Fibroblast of upper back skin (primary cell): ENCODE measurements at places on chromosomes 2 and 18.

GRCh38 chr2:203562268-203562667, 27.2 kb upstream of the RAPH1 start:
- no peak for DNase-seq

DNA sequence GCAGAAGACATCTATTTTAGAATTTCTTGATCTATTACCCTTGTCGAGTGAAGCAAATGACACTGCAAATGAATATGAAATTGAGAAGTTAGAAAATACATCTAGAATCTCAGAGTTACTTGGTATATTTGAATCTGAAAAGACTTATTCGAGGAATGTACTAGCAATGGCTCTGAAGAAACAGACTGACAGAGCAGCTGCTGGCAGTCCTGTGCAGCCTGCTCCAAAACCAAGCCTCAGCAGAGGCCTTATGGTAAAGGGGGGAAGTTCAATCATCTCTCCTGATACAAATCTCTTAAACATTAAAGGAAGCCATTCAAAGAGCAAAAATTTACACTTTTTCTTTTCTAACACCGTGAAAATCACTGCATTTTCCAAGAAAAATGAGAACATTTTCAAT, 370.4 kb downstream of the XIRP2 start:
- no peak for DNase-seq

GRCh38 chr2:61125123-61125710, 36.8 kb upstream of the C2orf74 start:
- no peak for DNase-seq

- no peak for DNase-seq
These were observed 492 bp downstream of the KIF5C start for GRCh38 chr2:148875387-148876051.

DNA sequence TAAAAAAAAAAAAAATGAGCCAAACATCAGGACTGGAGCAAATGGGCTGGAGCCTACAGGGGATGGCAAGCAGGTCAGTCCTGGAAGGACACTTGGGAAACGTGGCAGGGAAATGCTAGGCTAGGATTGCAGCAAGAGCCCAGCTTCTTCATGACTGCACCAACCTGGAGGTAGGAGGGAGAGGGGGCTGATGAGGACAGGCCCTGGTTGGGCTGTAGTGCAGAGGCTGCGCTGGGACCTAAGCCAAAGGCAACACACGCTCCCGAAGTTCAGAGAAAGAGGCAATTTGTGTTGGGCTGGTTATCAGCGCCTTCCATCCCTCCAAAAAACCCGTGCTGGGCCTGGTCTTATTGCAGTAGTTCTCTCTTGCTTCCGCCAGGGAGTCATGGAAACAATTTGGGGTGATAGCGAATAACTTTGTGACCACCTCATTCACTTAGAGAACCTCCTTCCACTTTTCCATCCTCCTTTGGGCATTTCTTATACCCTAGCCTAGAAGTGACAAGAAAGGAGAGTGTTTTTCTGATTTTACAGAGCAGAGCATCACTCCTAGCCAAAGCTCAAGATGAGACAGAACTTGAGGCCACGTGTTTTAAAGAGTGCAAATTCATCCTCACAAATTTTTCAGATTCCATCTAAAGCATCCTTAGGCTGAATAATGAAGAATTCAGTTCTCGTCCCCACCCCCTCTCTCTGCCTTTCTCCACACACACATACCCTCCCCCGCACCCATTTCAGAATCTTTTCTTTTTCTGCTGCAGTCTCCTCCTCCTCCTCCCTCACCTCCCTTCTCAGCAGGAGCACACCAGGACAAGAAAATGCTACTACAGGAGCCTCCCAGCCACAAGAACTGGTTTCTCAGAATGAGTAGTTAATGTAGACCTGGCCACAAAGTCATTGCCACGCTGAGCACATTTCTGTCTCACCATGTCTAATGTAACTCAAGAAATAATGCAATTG, 82.5 kb upstream of the STPG4 start:
- peak; percentile 84 for DNase-seq

GRCh38 chr2:211162911-211163310, 606.5 kb downstream of the CPS1 start:
- no peak for DNase-seq

GRCh38 chr2:21644266-21644665, 520.5 kb downstream of the TDRD15 start:
- DNase-seq = no peak

- peak; percentile 18 for DNase-seq
These were observed 9.1 kb upstream of the PRELID3A start for GRCh38 chr18:12398625-12399024.
